Large intestine (tissue), 12 donors: ENCODE measurements at places on chromosomes 12 and 14. TPM values are rescaled to one million over a fixed set of nuclear protein-coding genes. Genes with fewer than 3 reads are reported as not detected.

DNA sequence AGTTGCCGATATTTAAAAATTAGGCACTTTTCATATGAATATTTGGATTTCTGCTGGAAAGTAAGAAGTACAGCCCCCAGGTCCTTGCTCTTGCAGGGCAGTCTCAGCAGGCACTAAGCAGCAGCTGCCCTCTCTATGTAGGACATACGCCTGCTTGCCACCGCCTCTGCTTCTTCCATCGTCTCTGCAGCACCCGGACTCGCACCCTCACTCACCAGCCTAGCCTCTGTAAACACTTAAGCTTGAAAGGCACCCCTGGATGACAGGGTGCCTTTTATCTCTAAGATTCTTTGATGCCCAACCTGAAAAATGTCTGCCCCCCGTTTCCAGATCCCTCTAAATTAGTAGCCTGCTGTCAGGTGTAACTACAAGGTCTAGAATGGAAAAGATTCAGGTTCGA is 19.0 kb downstream of the OTUB2 start:
- DNase-seq: no peak

GRCh38 chr12:71183018-71183417 is 25.2 kb upstream of the TSPAN8 start:
- peak; percentile 57 for DNase-seq

DNA sequence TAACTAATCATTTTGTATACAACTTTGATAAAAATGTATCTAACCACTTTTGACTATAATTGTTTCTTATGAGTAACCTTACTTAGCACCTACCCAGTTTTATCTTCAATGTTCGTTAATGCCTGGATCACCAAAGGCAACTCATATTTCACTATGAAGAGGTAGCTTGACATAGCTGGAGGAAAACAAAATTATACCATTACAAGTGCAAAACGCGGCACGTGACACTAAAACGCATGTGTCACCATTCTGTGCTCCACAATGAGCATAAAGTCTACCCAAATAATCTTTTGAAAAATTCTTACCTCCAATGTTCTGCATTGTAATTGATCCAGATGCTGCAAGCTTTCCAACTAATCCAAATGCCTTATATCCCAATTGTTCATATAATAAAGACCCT is 5.8 kb downstream of the SLC38A2 start:
- DNase-seq: no peak

Gene DPPA3
- polyA plus RNA-seq: not detected

DNA sequence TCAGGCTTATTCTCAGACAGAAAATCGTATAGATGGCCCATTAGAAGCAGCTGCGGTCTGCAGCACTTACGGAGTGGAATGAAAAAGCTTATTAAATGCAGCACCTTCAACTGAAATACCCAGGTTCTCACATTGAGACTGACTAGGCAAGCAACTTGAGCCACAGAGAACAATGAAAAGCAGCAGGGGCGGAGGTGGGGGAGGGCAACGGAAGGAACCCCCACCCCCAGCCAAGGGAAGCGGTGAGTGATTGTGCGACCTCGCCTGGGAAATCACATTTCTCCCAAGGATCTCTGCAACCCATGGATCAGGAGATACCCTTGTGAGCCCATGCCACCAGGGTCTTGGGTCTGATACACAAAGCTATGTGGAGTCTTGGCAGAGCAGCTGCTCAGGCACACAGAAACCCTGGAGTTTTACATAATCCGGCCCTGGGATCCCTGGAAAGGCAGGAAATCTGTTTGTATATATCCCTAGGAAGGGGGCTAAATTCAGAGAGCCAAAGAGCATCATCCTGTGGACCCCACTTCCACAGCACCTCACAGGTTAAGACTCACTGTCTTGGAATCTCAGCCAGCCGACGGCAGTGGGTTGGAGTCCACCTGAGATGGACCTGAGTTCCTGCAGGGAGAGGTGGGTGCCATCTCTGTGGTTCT is 38.1 kb downstream of the PZP start:
- DNase-seq: no peak

- no peak for DNase-seq
These were observed 59.7 kb downstream of the MGAT4C start for GRCh38 chr12:86196465-86196864.

DNA sequence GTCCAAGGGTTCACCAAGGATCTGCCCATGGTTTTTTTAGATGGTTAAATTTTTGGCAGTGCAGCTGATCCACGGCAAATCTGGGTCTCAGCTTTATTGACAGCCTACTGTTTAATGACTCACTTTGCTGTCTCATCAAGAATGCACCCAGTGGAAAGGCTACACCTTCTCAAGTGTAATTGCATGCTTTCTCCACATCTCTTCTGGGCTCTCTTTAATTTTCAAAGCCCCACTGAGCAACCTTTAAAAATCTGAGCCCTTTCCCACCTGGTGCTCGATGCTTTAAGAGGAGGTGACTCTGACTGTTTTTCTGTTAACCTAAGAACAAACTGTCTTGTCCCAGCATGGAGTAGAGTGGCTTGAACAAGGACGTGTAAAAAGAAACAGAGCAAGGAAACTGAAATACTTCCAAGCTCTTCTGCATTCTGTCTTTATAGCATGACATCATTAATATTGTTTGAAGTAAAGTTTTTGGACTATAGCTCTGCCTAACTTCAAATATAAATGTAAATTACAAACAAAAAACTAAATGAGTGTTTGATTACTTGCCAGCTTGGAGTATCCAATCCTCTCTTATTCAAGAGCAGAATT is 214.2 kb upstream of the KRR1 start:
- DNase-seq: no peak

Gene PLCZ1
- not detected for polyA plus RNA-seq

Gene LRRC43
- polyA plus RNA-seq: 2.0 TPM

DNA sequence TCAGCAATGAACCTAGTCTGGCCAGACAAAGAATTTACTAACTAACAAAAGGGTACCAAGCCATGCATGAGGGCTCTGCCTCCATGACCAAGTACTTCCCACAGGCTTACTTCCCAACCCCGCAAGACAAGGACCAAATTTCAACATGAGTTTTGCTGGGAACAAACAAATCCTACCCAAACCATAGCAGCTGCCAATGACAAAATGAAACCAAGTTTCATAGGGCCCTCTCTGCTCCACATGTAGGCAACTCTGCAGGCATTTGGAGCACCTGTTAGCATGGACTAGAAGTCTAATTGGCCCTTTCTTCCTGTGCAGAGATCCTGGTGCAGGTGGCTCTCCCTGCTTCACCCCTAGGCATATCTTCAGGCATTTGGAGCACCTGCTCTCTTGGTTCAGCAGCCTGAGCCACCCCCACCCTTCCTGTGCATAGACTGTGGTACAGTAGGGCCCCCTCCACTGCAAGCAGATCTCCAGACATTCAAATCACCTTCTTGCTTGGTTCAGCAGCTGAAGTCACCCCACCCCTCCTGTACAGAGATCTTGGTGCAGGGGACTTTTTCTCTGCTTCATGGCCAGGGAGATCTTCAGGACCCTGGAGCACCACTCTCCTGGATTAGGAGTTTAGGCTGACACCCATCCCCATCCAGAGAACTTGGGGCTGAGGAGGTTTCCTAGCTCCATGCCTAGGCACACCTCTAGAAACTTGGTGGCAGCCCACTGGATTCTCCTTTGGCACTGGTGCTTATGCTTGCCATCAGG is 308.7 kb downstream of the RPAP3 start:
- no peak for DNase-seq

- no peak for DNase-seq
These were observed 16.3 kb downstream of the RIN3 start for GRCh38 chr14:92529903-92530302.

DNA sequence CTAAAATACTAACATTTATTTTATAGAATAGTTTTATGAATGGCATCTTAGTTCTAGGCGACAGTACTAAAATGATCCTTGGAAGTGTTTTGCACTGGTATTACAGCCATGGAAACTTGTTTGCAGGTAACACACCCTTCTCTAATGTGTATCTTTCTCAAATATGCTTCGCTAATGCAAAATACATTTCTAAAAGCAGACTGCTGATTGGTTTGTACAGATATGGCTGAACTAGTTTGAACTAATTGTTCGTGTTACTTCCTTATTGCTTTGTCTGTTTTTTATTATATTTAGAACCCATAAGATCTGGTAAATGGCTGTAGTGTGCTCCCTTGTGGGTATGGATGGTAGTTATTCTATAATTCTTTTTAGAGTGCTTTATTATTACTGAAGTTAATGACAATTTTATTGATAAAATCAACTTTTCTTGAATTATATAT is 53.0 kb downstream of the ATF7IP start:
- DNase-seq: no peak

- no peak for DNase-seq
These were observed 249.9 kb downstream of the DPF3 start for GRCh38 chr14:72644038-72644437.

- peak; percentile 36 for DNase-seq
These were observed 22.2 kb downstream of the UBE2N start for GRCh38 chr12:93419388-93420034.

DNA sequence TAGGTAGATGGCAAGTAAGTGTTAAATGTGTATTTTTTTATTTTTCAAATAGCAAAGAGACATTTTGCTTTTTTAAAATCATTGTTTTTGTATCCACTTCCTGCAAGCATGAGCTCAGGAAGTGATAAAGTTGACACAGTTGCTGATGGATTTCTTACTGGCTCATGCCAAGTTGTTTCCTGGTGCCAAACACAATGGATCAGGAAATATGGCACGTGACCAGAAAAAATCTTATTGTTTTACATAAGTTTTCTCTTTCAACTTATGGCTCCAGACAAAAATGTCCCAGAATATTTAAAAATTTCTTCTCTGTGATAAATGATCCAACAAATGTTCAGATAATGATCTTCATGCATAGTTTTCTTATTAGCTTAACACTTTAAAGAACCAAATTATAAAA is 1279.1 kb upstream of the FLRT2 start:
- peak; percentile 12 for DNase-seq

Gene KERA
- polyA plus RNA-seq: 0.22 TPM

Gene SAMD15
- polyA plus RNA-seq: 1.6 TPM

DNA sequence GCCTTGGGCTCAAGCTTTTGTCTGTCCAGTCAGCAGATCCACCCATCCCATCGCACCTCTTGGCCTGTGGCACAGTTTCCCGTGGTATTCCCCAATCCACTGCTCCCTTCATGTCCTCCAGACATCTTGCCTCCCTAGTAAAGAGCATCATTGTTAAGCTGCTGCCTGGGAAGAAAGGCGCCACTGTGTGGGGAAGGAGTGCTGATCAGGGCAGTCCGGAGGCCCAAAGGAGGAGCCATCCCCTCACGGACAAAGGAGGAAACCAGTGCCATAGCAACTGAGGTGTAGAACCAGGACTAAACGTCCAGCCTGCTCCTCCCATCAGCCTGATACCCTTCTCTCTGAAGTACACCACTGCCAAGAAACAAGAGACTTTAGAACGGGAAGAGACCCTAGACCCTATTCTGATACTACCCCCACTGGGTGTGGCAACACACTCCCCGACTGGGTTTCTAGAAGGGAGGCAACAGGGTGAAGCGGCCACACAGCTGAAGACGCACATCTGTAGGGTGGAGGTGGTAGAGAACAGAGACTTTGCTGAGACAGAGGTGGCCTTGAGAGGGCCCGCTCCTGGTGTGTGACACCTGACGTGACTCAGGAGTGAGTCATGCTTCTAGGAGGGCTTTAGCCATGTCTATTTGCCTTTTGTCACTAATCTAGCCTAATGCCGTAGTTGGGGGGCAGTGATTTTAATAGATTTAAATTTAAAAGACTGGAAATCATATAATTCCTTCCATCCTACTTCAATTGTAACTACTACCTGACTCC is 185.0 kb downstream of the DPF3 start:
- DNase-seq: no peak

- no peak for DNase-seq
These were observed 3.7 kb downstream of the TDG start for GRCh38 chr12:103969391-103969790.

Gene DTX1
- polyA plus RNA-seq: 9.1 TPM

Gene MYBPC1
- polyA plus RNA-seq: 4.0 TPM

GRCh38 chr12:14211947-14212387 is 153.5 kb upstream of the ATF7IP start:
- peak; percentile 90 for DNase-seq
